NCI-H2081 (cell line): ENCODE measurements at places on chromosomes 3 and 15.
A peak's percentile ranks its signal among the peaks of the same experiment; 100 is the strongest.

DNA sequence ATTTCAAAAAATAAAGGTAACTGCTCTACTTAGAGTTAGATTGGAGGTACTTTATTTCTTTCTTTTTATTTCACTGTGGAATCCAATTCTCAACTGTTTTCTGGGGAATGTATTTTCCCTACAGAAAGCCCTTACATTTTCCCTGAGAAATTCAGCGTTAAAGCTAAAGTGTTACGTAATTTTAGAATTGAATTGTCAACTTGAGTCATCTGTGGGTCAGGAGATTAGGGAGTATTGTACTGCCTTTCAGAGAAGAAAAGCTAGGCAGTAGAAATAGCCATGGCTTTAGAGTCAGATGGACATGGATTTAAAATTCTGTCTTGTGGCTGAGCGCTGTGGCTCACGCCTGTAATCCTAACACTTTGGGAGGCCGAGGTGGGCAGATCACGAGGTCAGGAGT, 728.6 kb downstream of the ROBO1 start:
- no peak for DNase-seq

DNA sequence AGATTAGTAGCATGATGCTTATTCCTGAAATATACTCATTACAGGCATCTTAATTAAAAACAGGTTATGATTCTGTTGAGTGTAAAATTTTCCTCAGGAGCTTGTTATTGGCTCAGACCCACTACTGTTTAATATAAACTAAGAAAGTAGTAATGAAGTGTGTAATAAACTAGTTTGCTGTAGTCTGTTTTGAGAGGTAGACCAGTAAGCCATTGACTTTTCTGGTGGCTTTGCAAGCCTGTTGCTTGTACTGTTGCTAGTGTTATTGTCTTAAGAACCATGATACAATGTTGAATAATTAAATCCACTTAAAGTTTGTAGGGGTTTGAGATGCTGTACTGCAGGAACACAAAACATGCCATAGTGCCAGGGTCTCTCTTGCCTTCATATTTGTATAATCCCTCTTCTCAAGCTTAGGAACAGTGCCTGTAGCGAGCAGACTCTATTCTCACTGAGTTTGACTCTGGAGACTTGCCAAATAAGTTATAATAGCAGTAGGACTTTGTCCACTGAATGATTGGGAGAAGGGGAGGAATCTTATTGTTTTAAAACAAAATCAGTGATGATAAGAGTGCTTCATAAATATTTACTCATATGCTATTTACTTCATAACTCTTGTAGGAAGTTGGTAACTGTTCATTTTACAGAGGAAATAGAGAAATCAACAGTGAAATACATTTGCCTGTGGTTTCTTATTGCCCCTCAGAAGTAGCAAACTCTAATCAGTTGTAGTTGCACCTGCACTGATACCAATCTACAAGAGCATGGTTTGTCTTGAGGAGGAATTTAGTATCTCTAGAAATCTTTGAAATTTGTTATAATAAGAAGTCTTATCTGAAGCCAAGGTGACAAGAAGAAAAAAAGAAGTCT, 13.4 kb downstream of the TCF12 start:
- DNase-seq, result no peak

DNA sequence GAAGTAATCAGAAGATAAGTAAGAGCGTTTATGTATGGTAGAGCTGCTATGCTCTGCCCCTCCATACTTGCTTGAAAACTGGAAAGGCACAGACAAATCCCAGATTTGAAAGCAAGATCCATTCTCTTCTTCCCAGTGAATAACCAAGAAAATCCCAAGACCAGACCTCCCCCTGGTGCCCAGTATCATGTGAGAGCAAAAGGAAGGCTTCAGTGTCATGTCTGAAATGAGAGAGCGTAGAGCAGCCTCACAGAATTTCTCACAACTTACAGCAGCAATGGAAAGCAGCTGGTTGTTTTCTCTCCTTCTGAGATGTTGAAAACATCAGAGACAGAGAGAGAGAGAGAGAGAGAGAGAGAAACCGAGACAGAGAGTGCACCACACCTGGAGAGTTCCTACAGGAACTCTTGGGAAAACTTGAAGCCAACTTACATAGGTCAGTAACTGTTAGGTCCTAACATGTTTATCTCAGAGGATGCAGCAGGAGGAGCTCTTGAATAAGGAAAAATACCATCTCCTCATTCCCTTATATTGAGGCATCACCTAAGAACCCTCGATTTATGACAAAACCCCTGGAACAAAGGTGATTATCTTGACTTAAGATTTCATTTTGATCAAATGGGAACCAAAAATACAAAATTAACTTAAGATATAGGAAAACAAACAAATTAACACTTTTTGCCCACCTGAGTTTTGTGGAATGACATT, 273.3 kb downstream of the NSUN3 start:
- DNase-seq, result peak; percentile 17

- DNase-seq, result no peak
These were observed 49.6 kb upstream of the ROPN1 start for GRCh38 chr3:124041553-124041952.

- DNase-seq, result no peak
These were observed 40.8 kb upstream of the TFRC start for GRCh38 chr3:196122688-196123046.

DNA sequence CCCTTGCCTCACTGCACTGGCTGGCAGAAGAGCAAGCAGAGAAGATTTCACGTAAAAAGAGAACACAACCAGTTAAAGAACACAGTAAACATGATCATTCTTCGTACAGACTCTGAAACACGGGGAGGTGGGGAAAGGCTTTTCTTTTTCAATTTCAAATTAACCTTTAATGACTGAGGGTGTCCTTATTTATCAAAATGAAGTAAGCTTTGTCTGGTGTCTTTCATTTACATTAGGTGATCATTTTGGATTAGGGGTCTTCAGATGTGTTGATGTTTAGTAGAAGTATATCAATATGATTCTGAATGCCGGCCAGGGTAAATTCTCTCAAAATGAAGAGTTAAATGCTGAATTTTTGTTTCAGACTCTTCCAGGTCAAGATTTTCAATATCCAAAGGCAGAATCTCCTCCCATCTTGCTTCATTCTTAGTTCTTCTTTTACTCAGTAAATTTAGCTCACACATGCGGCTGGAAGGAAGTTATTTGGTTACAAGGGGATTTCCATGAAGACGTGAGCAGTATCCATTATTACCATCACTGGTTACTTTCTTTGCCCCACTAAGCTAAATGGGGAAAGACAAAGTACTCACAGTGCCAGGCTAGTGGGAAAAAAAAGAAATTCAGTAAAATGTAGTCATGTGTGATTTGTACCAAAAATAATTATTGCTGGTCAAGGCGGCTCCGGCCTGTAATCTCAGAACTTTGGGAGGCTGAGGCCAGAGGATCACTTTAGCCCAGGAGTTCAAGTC, 272.2 kb upstream of the NR2F2 start:
- DNase-seq, result no peak

DNA sequence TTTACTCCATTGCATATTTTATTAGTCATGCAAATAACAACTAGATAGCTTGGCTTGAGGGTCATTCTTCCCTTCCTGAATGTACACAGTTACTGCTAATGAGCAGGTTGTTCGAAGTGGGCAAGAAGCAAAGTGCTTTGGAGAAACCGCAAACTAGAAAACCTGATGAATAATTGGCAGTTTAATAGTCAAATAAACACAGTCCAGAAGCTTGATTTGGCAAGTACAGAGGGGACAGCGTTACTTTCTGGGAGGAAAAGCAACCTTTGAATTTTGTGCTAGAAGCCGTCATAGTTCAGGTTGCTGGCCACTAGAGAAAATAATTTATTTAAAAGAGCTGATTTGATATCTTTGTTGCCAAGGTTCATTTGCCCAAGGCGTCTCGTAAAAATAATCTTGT, 94.9 kb downstream of the MFSD1 start:
- no peak for DNase-seq

- DNase-seq, result no peak
These were observed 9.5 kb upstream of the CCDC80 start for GRCh38 chr3:112650482-112650881.

DNA sequence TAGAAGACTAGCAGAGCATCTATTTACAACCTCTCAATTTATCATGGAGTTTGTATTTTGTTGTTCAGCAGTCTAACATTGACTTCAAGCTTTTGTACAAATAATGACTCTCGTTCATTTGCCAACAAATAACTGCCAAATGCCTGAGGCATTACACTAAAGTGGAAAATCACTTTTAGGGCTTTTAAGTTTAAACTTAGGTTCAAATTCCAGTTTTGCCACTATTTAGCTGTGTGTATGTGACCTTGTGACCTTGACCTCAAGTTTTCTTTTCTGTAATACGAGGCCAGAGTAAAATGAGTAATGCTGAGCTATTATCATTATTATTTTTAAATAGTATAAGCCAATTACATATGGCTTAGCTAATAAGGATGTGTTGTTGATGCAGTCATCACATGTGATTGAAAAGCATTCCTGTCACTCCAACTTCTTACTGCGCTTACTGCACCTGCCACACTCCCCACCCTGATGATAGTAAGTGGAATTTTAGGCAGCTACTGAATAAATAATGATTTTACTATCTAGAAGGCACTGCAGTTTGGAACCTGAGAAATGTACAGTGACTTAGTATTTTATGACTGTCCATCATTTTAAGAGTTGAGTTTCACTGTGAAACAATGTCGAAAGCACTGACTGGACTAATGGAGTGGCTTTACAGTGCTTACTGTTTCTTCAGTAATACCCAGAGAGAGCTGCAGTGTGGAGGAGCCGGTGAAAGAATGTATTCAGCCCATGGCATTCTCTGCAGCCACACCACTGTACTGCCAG, 16.3 kb downstream of the ARL8B start:
- no peak for DNase-seq

GRCh38 chr3:1010228-1010627, 82.6 kb upstream of the CNTN6 start:
- DNase-seq, result no peak

DNA sequence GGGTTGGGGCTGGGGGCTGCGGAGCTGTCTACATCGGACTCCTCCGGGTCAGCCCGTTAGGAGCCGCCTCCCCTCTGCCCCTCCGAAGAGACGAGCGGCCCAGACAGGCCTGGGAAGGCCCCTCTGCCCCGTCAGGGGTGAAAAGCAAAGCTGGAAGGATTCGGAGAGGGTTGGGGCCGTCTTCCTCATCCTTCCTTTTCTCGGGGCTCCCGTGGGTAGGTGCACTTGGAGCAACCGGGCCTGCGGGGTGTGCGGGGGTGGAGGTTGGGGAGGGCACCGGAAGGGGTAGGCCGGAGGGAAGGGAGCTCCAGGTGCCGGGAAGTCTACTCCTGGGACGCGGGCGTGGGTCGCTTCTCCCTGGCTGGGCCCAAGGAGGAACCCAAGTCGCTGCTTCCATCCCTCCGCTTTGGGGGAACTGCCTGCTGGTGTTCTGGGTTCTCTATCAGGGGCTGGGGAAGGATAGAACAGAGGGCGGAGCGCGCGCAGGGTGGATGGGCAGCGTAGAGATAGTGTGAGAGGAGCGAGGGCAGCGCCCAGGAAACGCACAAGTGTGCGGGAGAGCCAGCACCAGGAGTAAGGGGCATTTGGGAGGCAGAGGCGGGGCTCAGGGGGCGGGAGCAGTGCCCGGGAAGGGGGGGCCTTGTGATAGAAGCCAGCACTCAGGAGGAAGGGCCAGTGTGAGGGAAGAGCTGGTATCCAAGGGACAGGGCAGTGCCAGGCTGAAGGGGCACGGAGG, 590 bp downstream of the POLR2H start:
- DNase-seq, result peak; percentile 85

GRCh38 chr15:93913310-93913709, 318.1 kb upstream of the MCTP2 start:
- no peak for DNase-seq

DNA sequence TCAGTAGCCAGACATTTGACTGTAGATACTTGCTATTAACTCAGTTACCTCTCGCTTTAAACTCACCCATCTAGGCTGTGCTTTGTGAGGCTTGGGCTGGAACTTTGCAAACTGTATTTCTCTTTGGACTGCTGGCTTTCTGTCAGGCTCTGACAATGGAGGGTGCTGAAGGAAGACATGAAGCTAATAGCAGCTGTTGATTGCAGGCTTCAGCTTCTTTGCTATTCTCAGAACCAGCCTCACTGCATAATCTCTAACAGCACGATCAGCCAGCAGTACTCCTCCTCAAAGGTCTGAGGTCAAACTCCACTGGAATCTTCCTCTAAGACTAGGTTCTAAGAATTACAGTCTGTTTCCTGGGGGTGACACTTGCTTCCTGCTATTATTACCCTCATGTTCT, 295.6 kb downstream of the ZBBX start:
- DNase-seq, result no peak

- no peak for DNase-seq
These were observed 891.3 kb downstream of the SQOR start for GRCh38 chr15:46525984-46526725.

GRCh38 chr15:34795267-34796081, at the start of gene ACTC1:
Gene ACTC1 (minus strand): TSS chr15:34795549. CDS start chr15:34794808, 741 bp downstream.
- DNase-seq, result no peak

- DNase-seq, result no peak
These were observed 285.6 kb downstream of the GRM7 start for GRCh38 chr3:7146529-7146928.

DNA sequence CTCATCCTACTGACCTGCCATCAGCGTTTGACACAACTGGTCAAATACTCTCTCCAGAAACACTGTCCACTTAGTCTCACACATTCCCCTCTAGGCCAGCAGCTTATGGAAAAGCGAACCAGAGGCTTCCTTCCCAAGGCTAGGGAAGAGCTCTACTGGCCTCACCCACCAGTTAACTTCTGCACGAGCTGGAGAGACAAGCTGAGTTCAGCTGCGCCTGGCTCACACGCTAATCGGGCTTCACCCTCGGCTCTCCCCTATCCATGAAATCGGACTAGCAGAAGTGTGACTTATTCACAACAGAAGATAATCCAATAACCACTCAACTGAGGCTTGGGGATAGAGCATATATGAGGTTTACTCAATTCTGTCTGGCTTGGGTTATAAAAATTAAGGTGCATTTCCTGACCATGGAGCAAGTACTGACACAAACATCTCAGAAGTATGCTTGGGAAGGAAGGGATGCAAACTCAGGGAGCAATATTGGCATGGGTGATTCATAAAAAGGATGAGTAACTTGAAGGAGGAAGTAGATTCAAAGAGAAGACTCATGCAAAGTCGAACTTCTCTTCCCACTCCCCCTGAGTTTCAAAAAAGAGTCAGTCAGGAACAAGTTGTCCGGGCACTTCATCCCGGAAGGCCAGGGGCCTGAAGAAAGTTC, 73.1 kb downstream of the XXYLT1 start:
- no peak for DNase-seq

- DNase-seq, result peak; percentile 9
These were observed 727 bp downstream of the NSMCE3 start for GRCh38 chr15:29268706-29269484.

GRCh38 chr3:6697285-6697684, 163.6 kb upstream of the GRM7 start:
- DNase-seq, result no peak

GRCh38 chr3:122857019-122857418, 62.1 kb downstream of the SLC49A4 start:
- no peak for DNase-seq

GRCh38 chr3:66035763-66036477, 2.8 kb downstream of the MAGI1 start:
- no peak for DNase-seq

- DNase-seq, result no peak
These were observed 177.9 kb downstream of the ARPP21 start for GRCh38 chr3:35817216-35817615.

- DNase-seq, result no peak
These were observed 49.7 kb downstream of the ADAM10 start for GRCh38 chr15:58699769-58700168.
